A673 (cell line): ENCODE measurements at places on chromosomes 6 and 20.

DNA sequence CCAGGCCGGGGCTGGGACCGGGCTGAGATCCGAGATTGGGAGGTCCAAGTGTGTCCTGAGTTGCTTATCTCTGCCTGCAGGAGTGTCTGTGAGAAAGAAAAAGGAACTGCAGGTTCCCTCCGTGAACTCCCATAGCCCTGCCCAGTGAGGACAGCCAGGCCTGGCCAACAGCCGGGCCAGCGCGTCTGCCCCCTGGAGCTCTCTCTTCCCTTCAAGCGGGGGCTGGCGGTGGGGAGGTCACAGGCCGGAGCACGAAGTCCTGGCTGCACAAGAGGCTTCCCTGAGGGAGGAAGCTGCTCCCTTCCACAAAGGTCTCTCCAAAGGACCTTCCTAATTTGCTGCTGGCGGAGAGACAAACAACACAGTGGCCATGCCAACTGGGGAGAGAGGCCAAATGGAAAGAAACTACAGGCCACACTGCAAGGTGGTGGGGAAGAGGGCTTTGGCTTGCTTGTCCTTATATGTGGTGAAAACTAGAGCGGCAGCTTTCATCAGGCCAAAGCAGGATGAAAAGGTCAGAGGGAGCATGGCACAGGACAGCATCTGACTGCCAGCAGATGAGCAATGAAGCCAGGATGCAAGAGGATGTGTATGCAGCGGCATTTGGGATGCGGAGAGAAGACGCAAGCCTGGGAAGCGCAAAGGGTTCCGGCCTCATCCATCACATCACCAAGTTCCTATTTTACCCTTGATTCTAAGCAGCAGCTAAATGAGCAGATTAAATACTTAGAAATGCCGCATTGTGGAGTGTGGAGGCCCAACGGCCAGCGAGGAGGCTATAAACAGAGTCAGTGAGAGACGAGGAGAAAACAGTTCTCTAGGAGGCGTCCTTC lies 260.0 kb downstream of the ERMARD start:
- H3K27ac ChIP-seq = no peak overlapping the region
- H3K4me3 ChIP-seq = no peak overlapping the region
- no peak for DNase-seq
- peaks cover 40% of the 10 kb centered on the region for H3K27me3 ChIP-seq
- H3K36me3 ChIP-seq = no peaks in the 10 kb centered on the region

DNA sequence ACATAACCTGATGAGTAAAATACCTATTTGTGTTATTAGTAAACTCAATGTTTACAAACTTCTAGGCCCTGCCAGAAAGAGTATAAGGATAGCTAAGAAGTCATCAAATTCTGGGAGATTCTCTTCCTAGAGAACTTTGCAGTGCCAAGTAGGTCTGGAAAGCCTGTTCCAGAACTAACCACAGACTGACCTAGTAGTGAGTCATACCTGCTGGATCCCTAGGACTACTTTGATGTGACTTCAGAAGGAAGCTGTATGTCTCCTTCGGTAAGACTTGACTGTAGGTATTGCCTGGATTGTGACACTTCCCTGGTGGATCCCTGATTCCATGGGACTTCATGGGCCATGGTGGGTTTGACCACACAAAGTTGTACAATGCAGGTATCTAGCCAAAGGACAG lies 131.7 kb downstream of the DNAH8 start:
- no peaks in the 10 kb centered on the region for H3K4me1 ChIP-seq
- peaks cover 25% of the 10 kb centered on the region for H3K27me3 ChIP-seq
- no peak overlapping the region for H3K27ac ChIP-seq
- no peak overlapping the region for H3K4me3 ChIP-seq

DNA sequence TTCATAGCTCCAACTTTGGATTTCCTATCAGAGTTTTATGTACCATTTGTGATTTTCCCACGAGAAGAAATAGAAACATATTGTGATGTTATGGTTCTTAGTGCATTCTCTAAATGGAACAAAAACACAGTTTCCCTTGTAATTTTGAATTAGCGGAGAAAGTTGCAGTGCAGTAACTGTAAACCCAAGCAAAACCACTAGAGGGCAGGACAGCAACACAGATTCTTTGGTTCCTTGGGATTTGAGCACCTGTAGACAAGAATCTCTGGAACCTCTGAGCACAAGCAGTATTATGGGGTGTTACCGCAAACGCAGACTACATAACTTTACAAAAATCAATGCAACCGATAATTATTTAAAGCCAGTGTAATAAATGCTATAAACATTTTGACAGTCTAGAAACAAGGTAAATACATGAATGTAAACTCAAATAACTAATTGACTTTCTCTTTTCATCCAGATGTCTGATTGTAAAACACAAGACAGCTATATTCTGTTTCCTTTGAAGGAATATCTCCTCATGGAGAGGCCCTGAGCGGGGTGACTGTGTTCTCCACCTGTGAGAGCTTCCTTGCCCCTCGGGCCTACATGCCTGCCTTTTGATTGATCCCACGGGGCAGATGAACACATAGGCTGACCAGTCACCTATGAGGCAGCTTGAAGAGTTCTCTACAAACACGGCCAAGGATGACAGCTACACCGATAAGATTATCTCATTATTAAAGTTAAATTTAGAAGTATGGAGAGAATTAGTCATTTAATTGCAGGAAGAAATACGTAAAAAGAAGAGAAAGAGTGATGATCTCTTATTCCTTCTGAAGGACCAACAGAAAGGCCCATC lies 67.5 kb upstream of the COL21A1 start:
- no peak overlapping the region for H3K27ac ChIP-seq
- no peaks in the 10 kb centered on the region for H3K36me3 ChIP-seq
- DNase-seq = peak; percentile 62
- H3K4me3 ChIP-seq = no peak overlapping the region
- no peaks in the 10 kb centered on the region for H3K4me1 ChIP-seq
- no peaks in the 10 kb centered on the region for H3K27me3 ChIP-seq

- no peak overlapping the region for H3K27ac ChIP-seq
- DNase-seq = no peak
- H3K27me3 ChIP-seq = no peaks in the 10 kb centered on the region
- no peak overlapping the region for H3K4me3 ChIP-seq
- H3K4me1 ChIP-seq = peaks cover 4% of the 10 kb centered on the region
- H3K36me3 ChIP-seq = no peaks in the 10 kb centered on the region
Measured at GRCh38 chr20:33524261-33524660, 34.4 kb downstream of the CBFA2T2 start.

GRCh38 chr6:137743493-137743892 lies 123.6 kb upstream of the TNFAIP3 start:
- DNase-seq = no peak
- peaks cover 19% of the 10 kb centered on the region for H3K27me3 ChIP-seq
- no peak overlapping the region for H3K4me3 ChIP-seq
- no peaks in the 10 kb centered on the region for H3K36me3 ChIP-seq
